ENCODE measurements at places on chromosomes 7 and 10. TPM values are rescaled to one million over a fixed set of nuclear protein-coding genes. Genes with fewer than 3 reads are reported as not detected.

CPN1 gene
- total RNA-seq = not detected

TEX36 gene
- not detected for total RNA-seq

ZNF503 gene
- total RNA-seq = 12.4 TPM

ELFN1 gene
- 1.5 TPM for total RNA-seq

CCNJ gene
- 17.7 TPM for total RNA-seq

GRM3 gene
- not detected for total RNA-seq

TRIM50 gene
- total RNA-seq = not detected

LRRD1 gene
- total RNA-seq = 0.24 TPM

SMNDC1 gene
- 8.4 TPM for total RNA-seq

FOXK1 gene
- total RNA-seq = 56.3 TPM

AKR1D1 gene
- total RNA-seq = not detected

ZNF239 gene
- 2.3 TPM for total RNA-seq

GPRIN2 gene
- total RNA-seq = 0.10 TPM

SCART1 gene
- 0.44 TPM for total RNA-seq

FBXL13 gene
- 0.39 TPM for total RNA-seq

IFT22 gene
- total RNA-seq = 27.5 TPM

TFPI2 gene
- 152 TPM for total RNA-seq

C10orf67 gene
- not detected for total RNA-seq

SLC26A5 gene
- not detected for total RNA-seq

PIP4K2A gene
- total RNA-seq = 21.2 TPM

CTTNBP2 gene
- 3.9 TPM for total RNA-seq

PDE1C gene
- total RNA-seq = 2.6 TPM

SHLD2 gene
- 13.8 TPM for total RNA-seq

CELF2 gene
- total RNA-seq = 37.6 TPM

ZNF487 gene
- total RNA-seq = 3.3 TPM

CDH23 gene
- not detected for total RNA-seq

HTR5A gene
- total RNA-seq = not detected

NPFFR1 gene
- not detected for total RNA-seq

NXPH1 gene
- total RNA-seq = not detected

HYCC1 gene
- 68.2 TPM for total RNA-seq

NCAPG2 gene
- total RNA-seq = 6.0 TPM

KCP gene
- not detected for total RNA-seq

CPA2 gene
- not detected for total RNA-seq

OPN1SW gene
- total RNA-seq = not detected

VAX1 gene
- not detected for total RNA-seq

NEUROD6 gene
- total RNA-seq = not detected
